ENCODE measurements at places on chromosomes 11 and 22. TPM values are rescaled to one million over a fixed set of nuclear protein-coding genes. Genes with fewer than 3 reads are reported as not detected.
A peak's percentile ranks its signal among the peaks of the same experiment; 100 is the strongest.

Gene SCGB1C1
- not detected for total RNA-seq

Gene MRGPRF
- 108 TPM for total RNA-seq

GRCh38 chr22:36486619-36487384 lies 5.4 kb upstream of the TXN2 start:
- H3K27ac ChIP-seq: no peak overlapping the region
- no peak overlapping the region for H3K4me3 ChIP-seq
- DNase-seq: no peak
- no peaks in the 10 kb centered on the region for H3K4me1 ChIP-seq

- no peak overlapping the region for H3K4me3 ChIP-seq
- DNase-seq: no peak
- no peaks in the 10 kb centered on the region for H3K27me3 ChIP-seq
- H3K27ac ChIP-seq: no peak overlapping the region
- peaks cover 13% of the 10 kb centered on the region for H3K4me1 ChIP-seq
These were observed 48.1 kb upstream of the ALKBH3 start for GRCh38 chr11:43832536-43832935.

DNA sequence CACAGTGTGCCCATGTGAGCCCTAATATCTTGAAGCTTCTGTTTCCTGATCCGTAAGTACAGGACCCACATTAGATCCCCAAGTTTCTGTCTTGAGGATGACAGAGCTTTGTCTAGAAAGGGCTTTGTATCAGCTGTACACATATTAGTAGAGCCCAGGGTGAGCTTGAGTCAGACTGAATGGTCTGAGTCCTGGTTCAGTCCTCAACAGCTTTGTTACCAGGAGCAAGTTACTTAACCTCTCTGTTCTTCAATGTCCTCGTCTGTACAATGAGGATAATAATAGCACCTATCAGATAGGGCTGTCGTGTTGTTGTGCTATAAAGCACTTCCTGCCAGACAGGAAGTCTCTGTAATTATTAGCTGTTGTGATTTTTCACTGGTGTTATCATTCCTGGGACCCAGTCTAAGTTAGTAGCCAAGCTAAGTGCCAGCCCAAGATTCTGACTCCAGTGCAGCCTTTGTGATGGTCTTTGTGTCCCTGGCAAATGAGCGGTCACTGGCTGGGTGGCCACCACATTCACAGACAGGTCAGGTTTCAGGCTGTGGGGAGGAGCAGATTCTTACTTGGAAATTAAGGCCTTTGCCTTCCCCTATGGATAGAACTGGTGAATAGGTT lies 6.8 kb downstream of the TOM1 start:
- no peak overlapping the region for H3K27ac ChIP-seq
- no peaks in the 10 kb centered on the region for H3K27me3 ChIP-seq
- no peak overlapping the region for H3K4me3 ChIP-seq
- no peaks in the 10 kb centered on the region for H3K36me3 ChIP-seq
- DNase-seq: no peak

DNA sequence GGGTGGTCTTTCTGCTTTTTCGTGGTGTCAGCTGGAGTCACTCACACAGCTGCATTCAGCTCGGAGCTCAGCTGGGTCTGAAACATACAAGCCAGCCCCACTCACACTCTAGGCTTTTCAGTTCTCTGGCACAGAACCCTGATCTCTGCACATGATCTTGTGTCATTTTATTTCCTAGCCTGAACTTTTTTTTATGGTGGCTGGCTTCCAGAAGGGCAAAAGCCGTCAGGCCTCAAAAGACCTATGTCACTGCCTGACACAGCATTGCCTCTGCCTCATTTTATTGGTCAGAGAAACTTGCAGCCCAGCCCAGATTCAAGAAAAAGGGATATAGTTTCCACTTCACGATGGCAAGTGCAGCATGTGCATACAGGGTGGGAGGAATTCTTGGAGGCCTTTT lies 117.8 kb downstream of the NTM start:
- H3K27ac ChIP-seq: no peak overlapping the region
- no peaks in the 10 kb centered on the region for H3K36me3 ChIP-seq
- no peak overlapping the region for H3K4me3 ChIP-seq

DNA sequence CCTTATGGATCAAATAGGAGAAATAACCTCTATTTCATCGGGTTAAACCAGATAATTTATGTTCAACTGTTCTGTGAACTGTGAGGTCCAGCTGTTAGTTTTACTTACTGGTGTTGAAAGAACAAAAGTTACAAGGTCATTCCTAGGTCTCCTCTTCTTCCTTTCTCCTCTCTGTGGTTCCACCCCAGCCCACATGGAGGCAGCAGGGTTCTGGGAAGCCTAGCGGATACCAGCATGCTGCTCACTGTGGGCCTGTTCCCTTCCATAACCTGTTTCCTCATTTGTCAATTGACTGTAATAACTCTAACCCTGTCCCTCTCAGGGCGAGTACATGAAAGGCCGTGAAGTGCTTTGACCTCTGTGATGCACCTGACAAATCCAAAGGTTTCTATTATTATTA lies 27.8 kb downstream of the RELT start:
- peak; percentile 82 for DNase-seq
- H3K4me1 ChIP-seq: no peaks in the 10 kb centered on the region
- no peak overlapping the region for H3K4me3 ChIP-seq
- peaks cover 5% of the 10 kb centered on the region for H3K36me3 ChIP-seq
- H3K27ac ChIP-seq: no peak overlapping the region
- no peaks in the 10 kb centered on the region for H3K27me3 ChIP-seq

GRCh38 chr11:125162743-125163142 lies 1.8 kb upstream of the PKNOX2 start:
- no peak overlapping the region for H3K4me3 ChIP-seq
- H3K4me1 ChIP-seq: no peaks in the 10 kb centered on the region
- DNase-seq: no peak
- H3K27me3 ChIP-seq: no peaks in the 10 kb centered on the region
- no peak overlapping the region for H3K27ac ChIP-seq
- H3K36me3 ChIP-seq: no peaks in the 10 kb centered on the region

DNA sequence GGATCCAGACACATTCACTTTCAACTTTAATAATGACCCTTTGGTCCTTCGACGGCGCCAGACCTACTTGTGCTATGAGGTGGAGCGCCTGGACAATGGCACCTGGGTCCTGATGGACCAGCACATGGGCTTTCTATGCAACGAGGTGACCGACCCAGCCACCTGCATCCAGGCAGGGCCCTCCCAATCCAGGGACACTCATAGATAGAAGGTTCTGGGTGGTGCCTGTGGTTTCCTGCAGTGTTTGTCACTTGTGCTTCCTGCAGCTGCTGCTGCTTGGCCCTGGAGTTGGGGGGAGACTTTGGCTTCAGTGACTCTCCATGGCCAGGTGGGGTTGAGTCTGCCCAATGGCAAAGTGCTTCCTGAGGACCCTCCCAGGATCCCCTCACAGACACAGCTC lies 7.3 kb downstream of the APOBEC3B start:
- no peaks in the 10 kb centered on the region for H3K36me3 ChIP-seq
- H3K27ac ChIP-seq: no peak overlapping the region
- DNase-seq: no peak
- no peaks in the 10 kb centered on the region for H3K27me3 ChIP-seq
- H3K4me3 ChIP-seq: no peak overlapping the region

- H3K27ac ChIP-seq: no peak overlapping the region
- no peak overlapping the region for H3K4me3 ChIP-seq
- no peak for DNase-seq
- no peaks in the 10 kb centered on the region for H3K36me3 ChIP-seq
- no peaks in the 10 kb centered on the region for H3K27me3 ChIP-seq
These were observed 22.4 kb upstream of the TEF start for GRCh38 chr22:41359376-41359775.

DNA sequence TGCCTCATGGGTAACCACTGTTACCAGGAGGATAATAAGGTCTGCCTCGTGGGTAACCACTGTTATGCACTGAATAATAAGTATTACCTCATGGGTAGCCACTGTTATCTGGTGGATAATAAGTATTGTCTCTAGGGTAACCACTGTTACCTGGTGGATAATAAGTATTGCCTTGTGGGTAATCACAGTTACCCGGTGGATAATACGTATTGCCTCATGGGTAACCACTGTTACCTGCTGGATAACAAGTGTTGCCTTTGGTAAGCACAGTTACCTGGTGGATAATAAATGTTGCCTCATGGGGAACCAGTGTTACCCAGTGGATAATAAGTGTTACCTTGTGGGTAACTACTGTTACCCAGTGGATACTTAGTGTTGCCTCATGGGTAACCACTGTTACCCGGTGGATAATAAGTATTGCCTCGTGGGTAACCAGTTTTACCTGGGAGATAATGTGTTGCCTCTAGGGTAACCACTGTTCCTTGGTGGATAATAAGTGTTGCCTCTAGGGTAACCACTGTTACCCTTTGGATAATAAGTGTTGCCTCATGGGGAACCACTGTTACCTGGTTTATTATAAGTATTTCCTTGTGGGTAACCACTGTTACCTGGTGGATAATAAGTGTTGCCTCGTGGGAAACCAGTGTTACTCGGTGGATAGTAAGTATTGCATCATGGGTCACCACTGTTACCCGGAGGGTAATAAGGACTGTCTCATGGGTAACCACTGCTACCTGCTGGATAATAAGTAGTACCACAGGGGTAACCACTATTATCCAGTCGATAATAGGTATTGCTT lies 10.6 kb upstream of the NXPE4 start:
- no peak overlapping the region for H3K27ac ChIP-seq
- no peaks in the 10 kb centered on the region for H3K27me3 ChIP-seq
- H3K4me3 ChIP-seq: no peak overlapping the region
- DNase-seq: no peak

DNA sequence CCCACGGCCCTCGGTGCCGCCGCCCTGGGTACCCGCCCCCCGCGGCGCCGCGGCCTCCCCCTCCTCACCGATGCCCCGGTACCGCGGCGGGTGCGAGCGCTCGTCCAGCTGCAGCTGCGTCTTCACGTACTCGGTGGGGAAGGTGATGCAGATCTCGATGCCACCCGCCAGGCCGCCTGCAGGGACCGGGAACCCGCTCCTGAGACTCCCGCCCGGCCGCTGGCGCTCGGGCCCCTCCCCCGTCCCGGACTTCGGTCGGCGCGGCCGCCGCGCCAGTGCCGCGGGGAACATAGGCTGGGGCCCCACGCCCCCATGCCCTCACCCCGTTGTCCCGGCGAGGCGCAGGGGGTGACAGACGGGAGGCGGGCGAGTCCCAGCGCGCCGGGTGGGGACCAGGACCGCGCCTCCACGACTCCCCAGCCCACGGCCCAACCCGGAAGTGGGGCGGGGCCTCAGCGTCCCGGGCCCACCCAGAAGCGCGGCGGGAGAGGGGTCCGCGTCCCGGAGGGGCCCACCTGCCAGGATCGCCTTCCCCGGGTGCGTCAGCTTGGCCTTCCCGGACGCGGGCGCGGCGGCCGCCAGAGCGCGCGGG lies 375 bp downstream of the SLC25A1 start:
- H3K27ac ChIP-seq: peak overlapping the region; percentile 43
- no peaks in the 10 kb centered on the region for H3K27me3 ChIP-seq
- peak overlapping the region; percentile 77 for H3K4me3 ChIP-seq
- H3K36me3 ChIP-seq: no peaks in the 10 kb centered on the region

DNA sequence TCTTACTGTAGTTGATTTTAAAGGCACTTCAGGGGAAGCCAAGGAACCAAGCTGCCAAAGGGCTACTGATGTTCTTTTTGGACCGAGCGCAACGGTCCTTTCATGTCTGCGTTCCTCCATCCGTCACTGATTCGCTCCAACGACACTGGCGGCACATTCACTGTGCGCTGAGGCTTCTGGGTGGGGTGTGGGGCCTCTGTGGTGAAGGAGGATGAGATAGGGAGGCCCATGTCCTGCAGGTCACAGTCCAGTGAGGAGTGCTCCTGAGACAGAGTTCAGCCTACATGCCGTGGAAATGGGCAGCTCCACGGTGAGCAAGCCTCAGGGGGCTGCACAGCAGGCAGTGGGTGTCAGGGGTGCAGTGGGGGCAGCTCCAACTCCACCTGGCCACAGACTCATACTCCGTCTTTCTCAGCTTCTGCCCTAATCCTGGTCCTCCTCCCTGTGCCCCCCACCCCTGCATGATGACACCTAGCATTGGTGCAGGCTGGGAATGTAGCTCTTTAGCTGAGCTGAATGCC lies 87.8 kb upstream of the SHANK2 start:
- H3K27me3 ChIP-seq: no peaks in the 10 kb centered on the region
- H3K27ac ChIP-seq: no peak overlapping the region
- no peak overlapping the region for H3K4me3 ChIP-seq
- DNase-seq: no peak
- no peaks in the 10 kb centered on the region for H3K36me3 ChIP-seq
- no peaks in the 10 kb centered on the region for H3K4me1 ChIP-seq

GRCh38 chr11:14310679-14311078 lies 48.3 kb downstream of the RRAS2 start:
- no peak overlapping the region for H3K4me3 ChIP-seq
- no peak overlapping the region for H3K27ac ChIP-seq
- no peaks in the 10 kb centered on the region for H3K36me3 ChIP-seq

DNA sequence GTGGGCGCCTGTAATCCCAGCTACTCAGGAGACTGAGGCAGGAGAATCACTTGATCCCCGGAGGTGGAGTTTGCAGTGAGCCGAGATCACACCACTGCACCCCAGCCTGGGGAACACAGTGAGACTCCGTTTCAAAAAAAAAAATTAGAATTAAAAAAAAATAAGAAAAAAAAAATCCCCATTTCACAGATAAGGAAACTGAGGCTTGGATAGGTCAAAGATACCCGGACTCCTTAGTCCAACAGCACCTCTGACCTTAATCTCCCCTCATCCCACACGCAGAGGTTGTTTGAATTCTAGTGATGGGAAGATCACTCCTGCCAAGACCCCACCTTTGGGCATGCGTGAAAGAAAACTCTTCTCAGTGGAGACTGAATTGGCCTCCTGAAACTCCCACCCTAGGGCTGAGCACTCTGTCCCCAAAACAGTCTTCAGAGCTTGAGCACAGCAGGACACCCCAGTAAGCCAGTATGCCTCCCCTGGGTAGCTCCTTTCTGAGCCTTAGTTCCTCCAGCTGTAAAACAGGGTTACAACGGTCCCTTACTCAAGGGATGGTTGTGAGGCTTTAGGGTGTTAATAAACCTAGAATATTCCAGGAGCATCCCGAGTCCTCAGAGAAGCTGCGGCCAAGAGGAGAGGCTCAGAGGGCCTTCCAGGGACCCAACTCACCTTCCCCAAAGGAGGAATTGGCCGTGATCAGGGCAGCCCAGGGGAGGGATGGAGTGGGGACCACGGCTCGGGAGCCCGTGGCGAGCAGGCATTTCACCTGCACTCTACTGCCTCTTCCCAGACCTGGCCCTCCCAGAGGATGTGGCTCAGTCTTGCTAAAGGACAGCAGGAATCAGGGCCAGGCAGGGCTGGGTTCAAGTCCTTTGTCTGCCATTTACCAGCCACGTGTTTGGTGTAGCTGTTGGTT lies 73.3 kb downstream of the NFAM1 start:
- no peaks in the 10 kb centered on the region for H3K36me3 ChIP-seq
- H3K27me3 ChIP-seq: no peaks in the 10 kb centered on the region
- no peak overlapping the region for H3K4me3 ChIP-seq
- no peak overlapping the region for H3K27ac ChIP-seq
- no peak for DNase-seq
- no peaks in the 10 kb centered on the region for H3K4me1 ChIP-seq

DNA sequence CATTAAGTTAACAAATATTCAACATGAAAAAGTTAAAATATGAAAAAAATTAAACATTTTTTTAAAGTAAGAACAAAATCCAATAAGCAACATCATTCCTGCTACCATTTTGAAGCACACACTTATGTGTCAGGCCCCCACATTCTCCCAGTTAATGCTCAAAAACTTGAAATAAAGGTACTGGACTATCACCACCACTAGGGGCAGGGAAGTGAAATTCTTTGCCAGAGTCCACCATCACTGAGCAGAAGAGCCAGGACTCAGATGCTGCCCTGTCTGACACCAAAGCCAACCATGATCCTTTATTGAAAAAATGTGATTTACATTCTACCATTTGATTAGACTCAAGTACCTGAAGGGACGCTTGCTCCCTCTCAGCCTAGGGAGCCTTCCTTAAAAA lies 39.1 kb downstream of the PITPNB start:
- no peak for DNase-seq
- H3K36me3 ChIP-seq: peaks cover 2% of the 10 kb centered on the region
- no peaks in the 10 kb centered on the region for H3K4me1 ChIP-seq

Data from aorta (tissue), 5 donors.